ENCODE measurements at places on chromosomes 13 and 19.
A peak's percentile ranks its signal among the peaks of the same experiment; 100 is the strongest.

DNA sequence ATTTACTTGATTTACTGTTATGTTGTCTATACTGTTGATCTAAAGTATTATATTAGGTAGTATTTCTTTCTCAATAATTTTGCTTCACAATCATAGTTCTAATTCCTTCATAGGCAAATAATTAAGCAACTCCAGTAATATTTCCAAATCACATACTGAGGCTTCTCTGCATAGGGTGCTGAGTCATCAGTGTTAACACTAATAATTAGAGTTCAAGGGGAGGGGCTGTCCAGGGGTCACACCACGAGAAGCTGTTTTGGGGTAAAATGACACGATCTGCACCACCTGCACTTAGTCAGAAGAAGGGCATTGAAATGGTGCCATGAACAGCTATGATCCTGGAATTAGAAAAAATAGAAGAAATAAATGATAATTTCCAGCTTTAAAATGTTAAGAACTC, 1230.9 kb upstream of the SLC10A2 start:
- no peak for DNase-seq

GRCh38 chr13:50712881-50713280, 130.6 kb downstream of the DLEU7 start:
- no peak for DNase-seq

DNA sequence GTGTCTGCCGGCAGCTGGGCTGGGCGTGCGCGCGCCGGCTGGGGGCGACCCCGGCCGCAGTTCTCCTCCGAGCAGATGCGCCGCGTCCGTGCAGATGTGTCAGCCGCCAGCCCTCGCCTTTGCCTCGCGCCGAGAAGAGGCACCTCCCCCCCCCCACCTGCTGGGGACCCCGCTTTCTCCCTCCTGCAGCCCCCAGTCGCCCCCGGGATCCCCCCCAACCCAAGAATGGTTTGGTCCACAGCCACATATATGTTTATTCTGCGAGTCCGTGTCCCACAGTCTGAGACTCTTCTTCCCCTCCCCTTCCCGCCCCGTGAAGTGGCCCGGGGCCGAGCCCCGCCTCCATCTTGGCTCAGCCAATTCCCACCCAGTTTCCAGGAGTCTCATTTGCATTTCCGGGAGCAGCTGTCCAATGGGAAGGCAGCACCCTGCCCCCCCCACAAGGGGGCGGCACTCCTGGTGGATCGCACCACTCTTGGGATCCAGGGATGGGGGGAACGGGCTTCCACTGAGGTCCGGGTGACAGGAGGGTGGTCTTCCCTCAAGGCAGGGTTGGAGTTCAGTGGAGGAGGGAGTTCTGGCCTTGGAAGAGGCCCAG, 8.6 kb downstream of the ISOC2 start:
- DNase-seq, result peak; percentile 69

DNA sequence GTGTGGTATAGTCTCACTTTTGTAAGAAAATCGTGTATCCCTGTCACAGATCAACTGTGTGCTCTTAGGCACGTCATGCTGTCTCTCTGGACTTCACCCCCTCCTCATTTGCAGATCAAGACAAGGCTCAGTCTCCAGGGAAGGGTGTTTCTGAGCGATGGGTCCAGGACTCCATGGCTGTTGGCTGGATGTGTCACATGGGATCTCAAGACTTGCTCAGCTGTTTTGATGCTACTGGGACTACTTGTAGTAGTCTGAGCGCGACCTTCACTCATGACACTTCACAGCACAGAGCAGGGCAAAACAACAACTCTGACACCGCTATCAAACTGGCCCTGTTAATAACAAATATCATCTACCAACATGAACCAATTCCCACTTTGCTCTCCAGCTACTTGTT, 36.2 kb downstream of the SMAD9 start:
- no peak for DNase-seq

DNA sequence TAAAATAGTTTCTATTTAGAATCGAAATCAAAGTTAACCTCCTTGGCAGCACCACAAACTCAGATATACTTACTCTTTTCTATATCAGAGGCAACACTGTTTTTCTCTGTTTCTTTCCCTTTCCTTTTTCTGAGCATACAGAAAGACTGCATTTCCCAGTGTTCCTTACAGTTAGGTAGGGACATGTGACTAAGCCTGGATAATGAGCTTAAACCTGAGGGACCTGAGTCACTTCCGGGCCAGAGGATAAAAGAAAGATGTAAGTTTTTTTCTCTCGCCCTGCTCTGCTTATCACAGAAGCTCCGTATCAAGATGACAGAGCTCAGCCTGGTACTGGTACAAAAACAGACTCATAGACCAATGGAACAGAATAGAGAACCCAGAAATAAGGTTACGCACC, 531.9 kb downstream of the KLF12 start:
- no peak for DNase-seq

GRCh38 chr13:99042521-99043250, 64.8 kb upstream of the DOCK9 start:
- no peak for DNase-seq

DNA sequence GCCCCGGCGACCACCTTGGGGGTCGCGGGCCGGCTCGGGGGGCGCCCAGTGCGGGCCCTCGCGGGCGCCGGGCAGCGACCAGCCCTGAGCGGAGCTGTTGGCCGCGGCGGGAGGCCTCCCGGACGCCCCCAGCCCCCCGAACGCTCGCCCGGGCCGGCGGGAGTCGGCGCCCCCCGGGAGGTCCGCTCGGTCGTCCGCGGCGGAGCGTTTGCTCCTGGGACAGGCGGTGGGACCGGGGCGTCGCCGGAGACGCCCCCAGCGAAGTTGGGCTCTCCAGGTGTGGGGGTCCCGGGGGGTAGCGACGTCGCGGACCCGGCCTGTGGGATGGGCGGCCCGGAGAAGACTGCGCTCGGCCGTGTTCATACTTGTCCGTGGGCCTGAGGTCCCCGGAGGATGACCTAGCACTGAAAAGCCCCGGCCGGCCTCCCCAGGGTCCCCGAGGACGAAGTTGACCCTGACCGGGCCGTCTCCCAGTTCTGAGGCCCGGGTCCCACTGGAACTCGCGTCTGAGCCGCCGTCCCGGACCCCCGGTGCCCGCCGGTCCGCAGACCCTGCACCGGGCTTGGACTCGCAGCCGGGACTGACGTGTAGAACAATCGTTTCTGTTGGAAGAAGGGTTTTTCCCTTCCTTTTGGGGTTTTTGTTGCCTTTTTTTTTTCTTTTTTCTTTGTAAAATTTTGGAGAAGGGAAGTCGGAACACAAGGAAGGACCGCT, 729 bp downstream of the STK11 start:
- DNase-seq, result no peak

- no peak for DNase-seq
Measured at GRCh38 chr13:95298971-95299621, 2.2 kb downstream of the ABCC4 start.

DNA sequence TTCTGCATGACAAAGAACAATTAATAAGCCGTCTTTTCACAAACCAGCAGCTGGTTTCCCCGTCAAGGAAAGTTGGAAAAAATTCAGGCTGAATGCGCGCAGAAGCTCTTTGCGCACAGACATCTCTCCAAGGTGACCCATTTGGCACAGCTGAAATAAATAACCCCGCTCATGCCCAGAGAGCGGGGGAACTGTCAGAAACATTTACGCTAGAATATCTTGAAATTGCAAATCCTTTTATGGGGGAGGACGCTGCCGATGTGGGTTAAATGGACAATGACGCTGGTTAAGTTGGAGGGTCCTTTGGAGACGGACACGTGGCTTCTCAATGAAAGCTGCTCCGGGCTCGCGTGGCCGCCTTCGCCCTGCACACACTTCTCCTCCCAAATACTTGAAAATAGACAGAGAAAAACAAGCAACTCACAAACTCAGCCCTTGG, 30.6 kb downstream of the GSX1 start:
- DNase-seq, result no peak

DNA sequence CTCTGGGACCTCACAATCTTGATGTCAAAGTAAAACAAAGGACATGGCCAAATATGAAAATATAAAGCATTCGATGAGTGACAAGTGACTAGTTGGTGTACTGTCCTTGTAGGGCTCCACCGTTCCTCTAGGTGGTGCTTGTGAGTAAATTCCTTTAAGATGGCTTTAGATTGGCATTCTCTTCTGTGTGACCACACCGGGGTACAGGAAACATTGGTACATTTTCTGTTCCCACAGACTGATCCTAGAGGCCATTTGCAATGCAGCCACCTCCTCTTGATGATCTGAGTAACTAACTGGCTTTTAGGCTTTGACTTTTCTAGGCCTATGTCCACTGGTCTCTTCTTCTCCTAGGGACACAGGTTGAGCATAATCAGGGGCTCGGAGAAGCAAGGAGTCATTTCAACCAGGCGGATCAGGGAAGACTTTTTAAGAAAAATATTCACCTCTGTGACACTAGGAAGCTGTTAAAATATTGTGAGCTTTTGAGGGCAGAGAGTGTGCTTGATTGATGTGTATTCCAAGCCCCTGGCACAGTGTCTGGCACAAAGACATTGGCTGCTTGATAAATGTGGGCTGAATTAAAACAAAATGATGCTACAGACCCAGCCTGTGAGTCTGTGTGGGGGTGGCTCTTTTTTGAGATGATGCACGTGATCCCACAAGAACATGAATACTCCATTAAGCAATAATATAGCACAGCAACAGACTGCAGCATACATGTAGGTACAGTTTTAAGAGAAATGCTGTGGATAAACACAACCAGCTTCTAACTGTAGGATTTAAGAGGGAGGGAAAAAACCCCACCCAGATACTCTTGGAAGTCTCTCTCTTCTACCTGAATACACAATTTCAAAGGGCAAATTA, 21.0 kb downstream of the EPSTI1 start:
- no peak for DNase-seq

- no peak for DNase-seq
Measured at GRCh38 chr13:47408546-47409319, 511.9 kb upstream of the HTR2A start.

GRCh38 chr13:112184851-112185371, 118.0 kb downstream of the SOX1 start:
- DNase-seq, result no peak

- DNase-seq, result no peak
Measured at GRCh38 chr13:41468631-41469030, 11.3 kb downstream of the RGCC start.

DNA sequence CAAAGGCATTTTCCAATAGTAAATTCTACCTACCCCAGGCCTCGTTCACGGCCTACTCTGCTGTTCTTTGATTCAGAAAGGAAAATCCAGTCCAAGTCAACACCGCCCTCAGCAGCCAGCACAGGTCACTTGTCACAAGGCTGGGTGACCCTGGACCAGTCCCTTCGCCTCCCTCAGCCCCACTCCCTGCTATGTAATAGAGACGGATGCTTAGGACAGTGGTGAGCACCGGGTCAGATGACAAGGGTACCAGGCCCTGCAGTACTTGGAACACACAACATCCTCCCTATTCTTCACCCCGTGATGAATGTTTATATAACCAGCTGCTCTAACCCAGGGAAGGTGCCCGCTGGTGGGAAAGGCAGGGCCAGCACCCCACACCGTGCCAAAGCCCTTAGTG, 14.3 kb downstream of the LATS2 start:
- DNase-seq, result no peak

DNA sequence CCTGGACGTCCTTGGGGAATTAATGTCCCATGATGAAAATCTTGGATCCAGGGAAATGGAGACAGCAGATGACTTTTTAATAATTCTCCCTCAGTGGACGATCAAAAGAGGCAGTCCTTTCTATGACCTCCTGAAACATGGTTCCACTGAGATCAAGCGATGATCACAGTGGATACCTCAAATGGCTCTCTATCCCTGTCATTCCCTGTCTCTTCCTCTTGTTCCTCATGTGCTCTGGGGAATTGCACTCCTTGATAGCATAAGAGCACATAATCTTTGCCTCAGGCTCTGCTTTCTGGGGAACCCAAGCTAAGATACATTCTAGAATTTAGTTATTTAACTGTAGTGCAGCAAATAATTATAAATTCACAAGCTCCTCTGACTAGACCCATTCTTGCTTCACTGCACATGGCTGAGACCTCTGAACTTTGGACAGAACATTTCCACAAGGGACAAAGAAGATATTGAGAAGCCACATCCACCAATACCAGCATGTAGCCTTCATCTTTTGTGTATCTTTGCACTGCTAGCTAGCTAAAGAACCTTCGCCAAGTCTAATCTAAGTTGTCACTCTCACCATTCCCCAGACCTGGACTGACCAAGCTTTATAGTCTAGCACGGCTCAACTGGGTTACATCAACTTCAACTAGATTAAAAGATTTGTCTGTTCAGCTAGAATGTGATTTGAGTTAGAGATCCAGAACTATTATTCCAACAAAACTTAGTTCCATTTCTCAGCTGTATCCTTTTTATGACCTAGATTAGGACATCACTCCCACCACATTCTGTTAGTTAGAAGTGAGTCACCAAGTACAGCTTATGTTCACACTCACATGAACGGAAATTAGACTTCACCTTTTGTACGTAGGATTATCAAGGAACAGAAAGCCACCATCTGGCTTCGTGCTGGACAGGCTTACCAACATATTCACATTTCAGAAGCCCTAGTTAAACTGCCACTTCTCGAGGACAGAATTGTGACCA, 142.7 kb downstream of the SUCLA2 start:
- DNase-seq, result no peak

DNA sequence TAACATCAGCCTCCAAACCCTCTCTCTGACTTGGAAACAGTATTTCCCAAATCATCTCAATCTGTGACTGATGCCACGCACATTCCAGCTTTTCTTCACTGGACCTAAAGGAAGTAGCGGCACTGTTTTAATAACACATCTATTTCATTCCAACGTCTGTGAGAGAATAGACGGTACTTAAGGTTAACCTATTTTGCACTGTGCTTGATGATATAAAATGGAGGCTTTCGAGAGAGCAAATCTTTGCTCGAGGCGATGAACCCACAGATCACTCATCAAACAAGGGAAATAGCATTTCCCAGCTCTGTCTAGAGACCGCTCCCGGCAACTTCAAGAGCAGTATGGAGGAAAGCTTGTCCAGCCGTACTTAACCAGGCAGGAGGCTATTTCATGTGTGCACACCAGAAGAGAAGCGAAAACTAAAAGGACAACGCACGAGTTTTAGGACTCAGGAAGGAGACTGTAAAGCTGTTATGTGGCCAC, 2.9 kb downstream of the UBL3 start:
- DNase-seq, result no peak

DNA sequence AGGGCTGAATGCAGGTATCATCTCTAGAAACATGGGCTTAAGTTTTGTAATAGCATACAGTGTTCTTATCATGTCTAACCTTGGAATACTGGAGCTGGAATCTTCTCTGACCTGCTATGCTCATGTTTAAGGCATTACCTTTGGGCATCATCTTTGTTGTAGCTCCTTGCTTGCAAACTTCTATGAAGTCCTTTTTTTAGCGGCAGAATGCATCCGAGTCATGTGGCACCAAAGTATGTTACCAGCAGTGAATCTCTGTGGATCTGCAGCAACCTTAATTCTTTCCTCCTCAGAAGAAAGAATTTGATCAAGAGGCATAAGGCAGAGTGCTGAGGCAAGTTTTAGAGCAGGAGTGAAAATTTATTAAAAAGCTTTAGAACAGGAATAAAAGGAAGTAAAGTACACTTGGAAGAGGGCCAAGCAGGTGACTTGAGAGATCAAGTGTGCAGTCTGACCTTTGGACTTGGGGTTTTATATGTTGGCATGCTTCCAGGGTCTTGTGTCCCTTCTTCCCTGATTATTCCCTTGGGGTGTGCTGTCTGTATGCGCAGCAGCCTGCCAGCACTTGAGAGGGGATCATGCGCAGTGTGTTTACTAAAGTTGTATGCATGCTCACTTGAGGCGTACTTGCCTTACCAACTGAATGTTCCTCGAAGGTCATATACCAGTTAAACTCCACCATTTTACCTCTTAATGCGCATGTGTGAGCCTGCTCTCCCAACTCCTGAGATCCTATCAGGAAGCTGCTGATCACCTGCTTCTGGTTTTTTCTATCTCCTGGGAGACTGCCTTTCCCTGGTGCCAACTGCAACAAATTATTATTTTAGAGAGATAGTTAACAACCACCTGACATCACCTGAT, 115.5 kb downstream of the LACC1 start:
- no peak for DNase-seq

- no peak for DNase-seq
Measured at GRCh38 chr19:29482855-29483640, 42.7 kb upstream of the VSTM2B start.
